ENCODE measurements at places on chromosomes 11 and 22. TPM values are rescaled to one million over a fixed set of nuclear protein-coding genes. Genes with fewer than 3 reads are reported as not detected.

Gene STK33
- polyA plus RNA-seq = 7.2 TPM

Gene LUZP2
- polyA plus RNA-seq = 1.3 TPM

Gene MICALL1
- 48.0 TPM for polyA plus RNA-seq

Gene BAIAP2L2
- 0.58 TPM for polyA plus RNA-seq

Gene CSNK1E
- 97.4 TPM for polyA plus RNA-seq

Gene NAGA
- 16.4 TPM for polyA plus RNA-seq

Gene JAML
- 3.0 TPM for polyA plus RNA-seq

Gene DMC1
- 7.5 TPM for polyA plus RNA-seq

Gene C11orf86
- not detected for polyA plus RNA-seq

Gene AIFM3
- polyA plus RNA-seq = 0.65 TPM

Gene NLRP6
- not detected for polyA plus RNA-seq

Gene SCN2B
- 5.3 TPM for polyA plus RNA-seq

Gene AMPD3
- polyA plus RNA-seq = 16.4 TPM

Gene HYLS1
- 6.0 TPM for polyA plus RNA-seq

Gene OR51E2
- not detected for polyA plus RNA-seq

Gene BCL2L13
- polyA plus RNA-seq = 38.3 TPM

Gene USH1C
- polyA plus RNA-seq = 18.1 TPM

Gene LSP1
- polyA plus RNA-seq = 57.1 TPM

Gene C22orf23
- 8.9 TPM for polyA plus RNA-seq

Gene ATXN10
- polyA plus RNA-seq = 211 TPM

Gene TRIM48
- polyA plus RNA-seq = not detected

Gene OR52I1
- not detected for polyA plus RNA-seq

Gene SCGB2A2
- polyA plus RNA-seq = not detected

Gene SHANK2
- polyA plus RNA-seq = 1.2 TPM

Gene CDKN1C
- polyA plus RNA-seq = 114 TPM

Gene MAP6
- polyA plus RNA-seq = 12.3 TPM

Gene C11orf91
- not detected for polyA plus RNA-seq

Gene CHRM4
- polyA plus RNA-seq = not detected

Gene OR52N4
- not detected for polyA plus RNA-seq

Gene FOLH1
- polyA plus RNA-seq = 1.8 TPM

Gene OR51B4
- not detected for polyA plus RNA-seq

Gene VPREB3
- 1.6 TPM for polyA plus RNA-seq

Gene F2
- polyA plus RNA-seq = 0.64 TPM
